ENCODE measurements at places on chromosomes 3 and 15. TPM values are rescaled to one million over a fixed set of nuclear protein-coding genes. Genes with fewer than 3 reads are reported as not detected.

The PYGO1 gene
- 16.8 TPM for polyA plus RNA-seq

- DNase-seq: no peak
These were observed 427.6 kb upstream of the TPRG1 start for GRCh38 chr3:188744166-188744565.

DNA sequence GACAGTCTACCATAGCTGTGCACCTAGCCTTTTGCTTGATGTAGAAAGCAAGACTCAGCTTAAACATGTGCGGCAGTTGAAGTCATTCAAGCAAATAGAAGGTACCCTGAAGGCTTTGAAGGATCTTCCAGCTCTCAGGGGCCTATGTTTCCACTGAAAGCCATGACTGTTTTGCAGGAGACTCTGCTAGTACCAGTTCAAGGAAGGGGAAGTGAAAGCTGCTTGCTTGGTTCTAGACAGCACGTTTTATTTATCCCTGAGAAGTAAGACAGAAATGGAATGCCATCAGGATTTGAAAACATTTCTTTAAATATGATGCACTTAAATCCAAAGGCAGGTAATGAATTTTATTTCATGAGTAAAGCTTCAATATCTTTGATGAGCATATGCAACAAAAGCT is 311.4 kb downstream of the PDCD6IP start:
- DNase-seq: no peak

The PLA2G4E gene
- not detected for polyA plus RNA-seq

- DNase-seq: no peak
These were observed 60.8 kb downstream of the USP13 start for GRCh38 chr3:179713643-179714090.

The ITIH4 gene
- polyA plus RNA-seq: 5.4 TPM

- DNase-seq: no peak
These were observed 124.8 kb downstream of the MYLK start for GRCh38 chr3:123759311-123759710.

The IQCB1 gene
- 39.4 TPM for polyA plus RNA-seq

DNA sequence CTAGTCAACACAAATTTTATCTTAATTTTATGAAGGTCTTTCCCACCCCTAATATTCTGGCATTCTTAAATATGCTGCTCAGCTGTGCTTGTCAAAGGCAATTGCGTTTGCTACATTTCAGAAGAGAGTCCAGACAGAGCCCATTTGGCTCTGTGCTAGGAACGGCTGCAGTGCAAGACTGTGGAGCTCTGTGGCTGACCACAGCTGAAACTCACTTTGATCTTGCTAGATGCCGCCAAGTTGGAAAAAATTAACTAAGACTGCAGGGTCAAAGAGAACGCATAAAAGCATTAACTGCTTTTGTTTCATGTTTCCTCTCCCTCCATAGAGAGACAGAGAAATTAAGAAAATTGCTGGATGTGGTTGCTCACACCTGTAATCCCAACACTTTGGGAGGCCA is 7.6 kb upstream of the PPP1R2 start:
- no peak for DNase-seq

DNA sequence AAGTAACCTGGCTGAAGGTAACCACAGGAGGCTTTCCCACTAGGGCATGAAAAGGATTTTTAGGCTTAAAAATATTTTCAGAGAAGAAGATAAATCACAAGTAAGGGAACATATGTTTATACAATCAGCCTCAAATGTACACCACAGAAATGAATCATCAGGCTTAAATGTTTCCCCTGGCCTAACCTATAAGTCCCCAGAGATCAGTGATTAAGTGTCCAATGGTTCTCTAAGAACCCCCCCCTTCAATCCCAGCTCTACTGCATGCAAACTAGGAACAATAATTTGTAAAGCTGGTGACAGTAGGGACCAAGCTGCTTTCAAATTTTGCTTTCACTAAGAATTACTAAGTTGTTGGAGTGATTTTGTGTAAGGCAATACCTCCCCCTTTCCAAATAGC is 431.6 kb upstream of the LMCD1 start:
- DNase-seq: peak; percentile 21

- DNase-seq: no peak
These were observed 32.0 kb downstream of the AP4E1 start for GRCh38 chr15:50940506-50940905.

- no peak for DNase-seq
These were observed 4.5 kb downstream of the ARL8B start for GRCh38 chr3:5126586-5126985.

The CLEC3B gene
- polyA plus RNA-seq: 21.1 TPM

The BOC gene
- polyA plus RNA-seq: 32.8 TPM

GRCh38 chr3:197224034-197224444 is 74.4 kb downstream of the DLG1 start:
- DNase-seq: peak; percentile 41

The GATM gene
- polyA plus RNA-seq: 239 TPM

The TMOD3 gene
- polyA plus RNA-seq: 41.6 TPM

The SAMMSON gene
- not detected for polyA plus RNA-seq

The GASK1A gene
- 3.1 TPM for polyA plus RNA-seq

The CCDC13 gene
- 3.2 TPM for polyA plus RNA-seq

GRCh38 chr3:65788461-65788860 is 250.3 kb downstream of the MAGI1 start:
- DNase-seq: no peak

DNA sequence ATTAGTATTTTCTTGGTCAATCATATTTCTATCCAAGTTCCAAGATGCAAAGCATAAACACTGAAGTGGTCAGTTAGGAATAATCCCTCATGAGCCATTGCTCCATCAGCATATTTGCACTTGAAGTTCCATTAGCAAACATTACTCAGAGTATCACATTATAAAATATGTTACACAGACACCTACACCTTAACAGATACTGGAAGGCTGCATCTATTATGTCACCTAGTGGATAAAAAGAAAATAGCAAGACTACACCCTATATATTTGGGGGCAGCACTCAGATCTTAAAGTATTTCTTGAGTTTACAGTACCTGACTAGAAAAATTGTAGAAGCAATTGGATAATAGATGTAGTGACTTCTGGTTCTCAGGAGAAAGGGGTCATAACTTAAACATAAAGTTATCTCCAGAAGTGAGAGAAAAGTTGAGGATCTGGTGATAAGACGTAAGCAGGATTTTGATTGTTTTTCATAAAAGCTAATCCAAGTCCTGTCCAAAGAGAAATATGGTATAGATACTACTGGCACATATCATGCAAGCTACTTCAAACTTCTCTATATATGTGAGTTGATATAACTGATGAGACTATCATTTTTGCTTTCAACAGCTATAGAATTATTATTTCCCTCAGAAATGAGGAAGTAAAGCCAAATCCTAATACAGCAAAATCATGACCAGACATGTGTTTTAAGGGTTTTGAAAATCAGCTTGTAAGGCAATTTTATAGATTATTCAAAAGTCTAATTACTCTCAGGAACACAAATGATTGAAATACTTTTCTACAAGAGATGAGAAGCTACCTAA is 422.2 kb downstream of the GBE1 start:
- DNase-seq: no peak

The SLC28A2 gene
- polyA plus RNA-seq: 0.42 TPM

DNA sequence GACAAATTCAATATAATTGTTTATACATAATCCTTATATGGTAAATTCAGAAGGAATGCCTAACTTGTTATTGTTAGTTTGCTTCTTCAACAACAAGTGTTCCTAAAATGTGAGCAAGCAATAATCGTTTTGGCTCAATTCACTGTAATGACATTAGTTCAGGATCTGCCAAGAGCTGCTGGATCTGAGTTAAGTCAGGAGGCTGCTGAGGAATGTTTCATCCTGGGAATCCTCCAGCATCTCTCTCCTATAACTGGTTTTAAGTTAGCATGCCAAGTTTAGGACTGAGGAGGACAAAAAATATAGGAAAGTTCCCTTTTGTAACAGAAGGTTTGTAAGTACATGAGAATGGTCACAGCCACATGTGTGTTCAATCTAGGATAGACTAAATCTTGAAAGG is 4.9 kb upstream of the GTF2A2 start:
- no peak for DNase-seq

GRCh38 chr3:179463319-179463718 is 12.0 kb upstream of the GNB4 start:
- no peak for DNase-seq

The LSMEM2 gene
- 0.25 TPM for polyA plus RNA-seq

The CYP1A1 gene
- polyA plus RNA-seq: 0.20 TPM

DNA sequence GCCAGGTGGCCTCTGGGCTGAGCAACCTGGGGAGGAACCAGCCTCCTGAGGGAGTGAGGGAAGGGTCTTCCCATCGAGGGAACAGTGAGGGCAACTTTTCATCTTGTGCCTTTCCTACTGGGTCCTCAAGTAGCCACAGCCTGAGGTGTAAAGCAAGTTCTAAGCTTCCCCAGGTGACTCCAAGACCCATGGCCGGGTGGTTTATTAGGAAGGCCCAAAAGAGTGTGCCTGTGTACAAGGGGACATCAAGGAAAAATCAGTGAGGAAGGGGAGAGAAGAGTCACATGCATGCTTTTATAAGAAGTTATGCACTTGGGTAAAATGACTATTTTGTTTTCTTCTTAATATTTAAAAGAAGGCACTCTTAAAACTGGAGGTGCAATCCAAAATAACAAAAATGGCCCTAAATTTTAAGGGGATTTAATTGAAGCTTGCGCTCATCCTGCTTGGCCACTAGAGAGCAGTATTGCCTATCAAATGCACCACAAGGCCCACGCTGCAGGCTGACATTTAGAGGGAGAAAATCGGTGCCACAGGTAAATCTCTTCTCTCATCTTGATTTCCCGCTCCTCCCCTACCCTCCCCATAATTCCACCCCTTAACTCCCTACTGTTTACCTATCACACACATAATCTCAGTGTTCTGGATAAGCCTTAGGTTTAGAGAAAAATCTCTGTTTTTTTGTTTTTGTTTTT is 6.7 kb downstream of the NANOGP8 start:
- no peak for DNase-seq

- DNase-seq: no peak
These were observed 157.5 kb downstream of the MEGF11 start for GRCh38 chr15:66095871-66096687.

DNA sequence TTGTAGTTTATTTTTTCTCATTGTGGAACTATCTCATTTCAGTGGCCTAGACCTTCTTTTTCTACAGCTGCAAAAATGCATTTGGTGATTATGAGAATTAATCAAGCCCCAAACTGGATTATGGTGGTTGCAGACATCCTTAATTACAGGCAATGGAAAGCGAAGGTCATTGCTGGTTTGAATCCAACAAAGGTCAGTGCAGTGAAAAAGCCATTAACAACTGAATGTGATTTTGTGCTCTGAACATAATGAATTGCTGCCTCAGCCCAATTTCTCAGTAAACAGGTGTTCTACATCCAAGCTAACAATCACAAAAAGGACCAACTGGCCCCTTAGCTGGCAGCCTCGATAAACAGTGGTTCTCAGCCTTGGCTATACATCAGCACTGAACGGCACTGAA is 260.1 kb upstream of the DPPA4 start:
- no peak for DNase-seq

DNA sequence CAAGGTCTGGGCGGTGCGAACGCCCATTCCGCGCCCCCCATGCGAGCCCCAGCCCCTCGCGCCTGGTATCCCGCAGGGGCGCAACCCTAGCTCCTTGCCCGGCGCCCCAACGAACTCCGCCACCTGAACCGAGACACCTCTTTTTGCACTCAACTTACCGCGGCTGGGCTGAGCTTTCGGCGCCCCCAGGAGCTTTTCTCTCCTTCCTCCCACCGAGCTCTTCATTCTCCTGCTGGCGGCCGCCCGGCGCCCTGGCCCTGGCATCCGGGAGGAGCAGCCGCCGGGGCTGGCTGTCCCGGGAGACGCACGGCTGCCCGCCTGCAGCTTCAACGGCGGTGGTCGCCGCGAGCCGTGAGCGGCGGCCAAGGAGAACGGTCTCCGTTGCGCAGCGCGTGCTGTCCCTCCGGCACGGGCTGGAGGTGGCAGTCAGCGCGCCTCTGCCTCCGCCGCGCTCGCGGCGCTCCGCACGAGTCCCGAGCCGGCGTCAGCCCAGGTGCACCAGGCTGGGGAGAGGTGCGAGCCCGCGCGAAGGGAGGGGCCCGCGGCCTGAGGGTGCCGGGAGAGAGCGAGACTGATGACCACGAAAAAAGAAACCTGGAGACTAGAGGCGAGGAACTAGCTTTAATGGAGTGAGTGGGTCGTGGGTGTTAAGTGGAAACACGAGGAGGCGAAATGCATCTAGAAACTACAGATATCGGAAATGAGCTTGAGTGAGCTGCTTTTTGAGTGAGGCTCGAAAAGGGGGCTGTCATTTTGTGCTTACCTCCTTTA is 621.5 kb upstream of the ZNF385D start:
- no peak for DNase-seq

DNA sequence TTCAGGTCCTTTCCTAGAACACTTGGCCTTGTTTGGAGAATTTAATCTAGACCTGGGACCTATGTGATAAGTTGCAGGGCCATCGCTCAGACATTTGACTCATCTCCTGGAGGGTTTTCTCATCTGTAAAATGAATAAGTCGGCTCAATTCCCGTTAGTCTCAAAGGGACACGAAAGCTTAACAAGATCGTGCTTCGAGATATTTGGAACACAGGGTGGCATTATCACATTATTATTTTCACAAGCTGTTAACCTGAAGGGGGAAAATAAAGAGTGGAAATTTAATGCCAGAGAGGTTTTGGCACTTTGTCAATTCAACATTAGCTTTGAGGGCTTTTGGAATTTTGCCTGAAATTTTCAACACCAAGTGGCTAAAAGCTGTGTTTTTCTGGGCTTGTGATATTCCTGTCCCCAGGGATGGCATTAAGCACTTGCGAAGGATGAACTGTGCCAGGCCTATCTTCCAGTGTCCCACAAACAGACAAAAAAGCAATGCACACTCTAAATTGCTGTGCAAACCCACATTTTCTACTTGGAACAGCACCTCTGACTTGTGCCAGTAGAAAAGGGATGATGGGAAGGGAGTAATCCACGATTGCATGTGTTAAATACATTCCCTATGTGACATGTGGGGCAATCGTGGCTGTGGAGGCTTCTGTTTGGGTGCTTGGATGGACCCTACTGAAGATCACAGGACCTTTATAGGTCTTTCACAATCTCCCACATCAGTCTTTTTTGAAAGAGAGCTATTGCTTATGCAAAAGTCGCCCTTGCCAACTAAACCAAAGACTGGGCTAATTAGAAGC is 478.7 kb downstream of the MFSD1 start:
- no peak for DNase-seq

- DNase-seq: no peak
These were observed 20.6 kb downstream of the SNAPC5 start for GRCh38 chr15:66477011-66477410.

DNA sequence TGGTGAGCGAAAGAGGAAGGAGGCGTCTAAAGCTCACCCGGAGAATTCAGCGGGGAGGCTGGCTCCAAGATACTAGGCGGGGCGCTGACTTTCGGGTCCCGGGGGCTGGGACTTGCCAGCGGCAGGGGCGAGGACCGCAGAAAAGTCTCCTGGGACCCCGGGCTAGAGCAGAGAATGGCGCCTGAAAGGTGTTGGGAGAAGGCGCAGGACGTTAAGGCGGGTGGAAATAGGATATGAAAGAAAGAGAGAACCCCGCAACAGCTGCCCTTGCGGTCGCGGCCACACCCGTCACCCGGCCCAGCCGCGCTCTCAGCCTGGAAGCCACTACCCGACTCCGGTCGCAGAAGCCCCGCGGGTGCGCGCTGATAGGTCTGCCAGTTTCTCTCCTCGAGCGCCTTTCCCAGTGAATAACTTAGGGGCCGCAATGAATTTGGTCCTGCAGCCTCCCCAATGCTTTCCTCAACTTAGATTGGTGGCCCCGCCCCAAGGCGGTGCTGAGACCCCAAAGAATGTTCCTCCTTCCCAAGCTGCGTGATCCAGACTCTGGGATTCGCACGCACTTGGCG is 604 bp downstream of the LTK start:
- DNase-seq: no peak
